ENCODE measurements at places on chromosomes 5 and 9.

- DNase-seq: no peak
These were observed 99.8 kb downstream of the PPP2R2B start for GRCh38 chr5:146778795-146779194.

GRCh38 chr5:17378346-17378997 lies 119.6 kb upstream of the TAF11L2 start:
- DNase-seq: no peak

- DNase-seq: no peak
These were observed 45.3 kb upstream of the DENND4C start for GRCh38 chr9:19185191-19185590.

DNA sequence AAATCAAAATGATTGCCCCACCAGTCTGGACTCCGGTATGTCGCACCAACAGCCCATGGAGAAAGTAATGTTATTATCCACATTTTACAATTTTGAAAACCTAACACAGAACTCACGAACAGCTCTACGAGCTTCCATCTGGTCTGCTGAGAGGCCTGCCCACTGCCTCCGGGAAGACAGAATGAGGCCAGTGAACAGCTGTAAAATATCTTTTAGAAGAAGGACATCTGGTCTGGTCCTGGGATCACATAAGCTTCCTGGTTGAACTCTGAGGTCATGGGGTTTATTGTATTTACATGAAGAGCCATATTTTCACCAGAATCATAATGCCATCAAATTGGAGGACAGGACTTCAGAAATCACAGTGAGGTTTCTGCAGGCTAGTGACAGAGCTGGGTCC lies 89.0 kb downstream of the FRMD3 start:
- DNase-seq: peak; percentile 36

GRCh38 chr9:129273136-129273895 lies 95.3 kb upstream of the IER5L start:
- no peak for DNase-seq

GRCh38 chr5:87733897-87734296 lies 321.2 kb upstream of the CCNH start:
- no peak for DNase-seq

- DNase-seq: peak; percentile 41
These were observed 530 bp downstream of the RAPGEF1 start for GRCh38 chr9:131739133-131739958.

- no peak for DNase-seq
These were observed 40.4 kb upstream of the F2RL2 start for GRCh38 chr5:76663573-76663972.

DNA sequence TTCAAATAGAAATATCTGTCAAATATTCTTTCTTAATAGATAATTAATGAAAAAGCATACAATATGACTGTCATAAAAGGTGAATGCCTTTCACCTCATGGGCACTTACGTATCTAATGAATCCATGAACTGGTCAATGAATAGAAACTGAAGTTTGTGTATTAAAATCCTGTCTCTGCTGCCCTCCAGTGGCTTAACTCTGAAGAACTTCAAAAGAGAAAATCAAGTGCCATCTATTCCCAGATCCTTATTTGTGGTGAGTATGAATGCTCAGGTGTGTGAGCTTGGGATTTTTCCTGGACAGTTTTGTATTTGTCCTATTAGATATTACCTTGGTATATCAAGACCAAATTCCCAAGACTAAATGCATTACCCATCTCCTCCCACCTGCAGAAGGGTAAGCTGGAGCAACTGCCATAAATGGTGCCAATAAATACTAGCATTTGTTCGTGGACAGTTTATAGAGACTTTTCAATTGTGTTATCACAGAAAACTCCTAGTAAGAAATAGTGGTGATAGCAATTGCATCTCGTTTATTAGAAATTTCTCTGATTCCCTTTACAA lies 44.0 kb upstream of the SVEP1 start:
- DNase-seq: no peak

DNA sequence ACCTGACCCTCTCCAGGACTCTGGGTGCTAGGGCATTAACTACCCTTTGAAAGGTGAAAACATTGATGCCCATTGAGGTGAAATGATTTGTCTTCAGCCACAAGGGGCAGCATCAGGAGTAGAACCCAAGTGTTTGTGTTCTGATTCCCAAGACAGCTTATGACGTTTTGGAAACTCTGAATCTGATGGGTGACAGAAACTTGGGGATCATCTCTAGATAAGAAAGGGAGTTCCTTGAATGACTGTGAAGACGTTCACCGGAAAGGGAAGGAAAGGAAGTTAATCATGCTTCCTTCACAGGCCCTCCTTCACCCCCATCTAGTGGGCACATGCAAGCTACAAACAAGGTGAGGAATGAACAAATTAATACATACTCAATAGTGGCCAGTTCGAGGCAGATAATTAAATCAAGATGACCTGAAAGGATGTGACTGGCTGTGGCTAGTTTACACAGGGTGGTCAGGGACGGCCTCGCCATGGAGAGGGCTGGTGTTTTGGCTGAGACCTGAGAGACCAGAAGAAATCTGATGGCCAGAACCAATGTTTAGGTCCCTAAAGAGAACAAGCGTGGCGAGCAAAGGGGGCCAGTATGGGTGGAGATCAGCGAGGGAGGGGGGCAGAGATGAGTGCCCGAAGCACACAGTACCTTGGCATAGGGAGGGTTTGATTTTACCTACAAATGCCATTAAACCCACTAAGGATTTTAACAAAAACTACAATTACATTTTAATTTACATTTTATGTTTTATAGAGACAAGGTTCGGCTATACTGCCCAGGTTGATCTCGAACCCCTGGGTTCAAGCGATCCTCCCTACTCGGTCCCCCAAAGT lies 937 bp upstream of the SLC26A2 start:
- no peak for DNase-seq

DNA sequence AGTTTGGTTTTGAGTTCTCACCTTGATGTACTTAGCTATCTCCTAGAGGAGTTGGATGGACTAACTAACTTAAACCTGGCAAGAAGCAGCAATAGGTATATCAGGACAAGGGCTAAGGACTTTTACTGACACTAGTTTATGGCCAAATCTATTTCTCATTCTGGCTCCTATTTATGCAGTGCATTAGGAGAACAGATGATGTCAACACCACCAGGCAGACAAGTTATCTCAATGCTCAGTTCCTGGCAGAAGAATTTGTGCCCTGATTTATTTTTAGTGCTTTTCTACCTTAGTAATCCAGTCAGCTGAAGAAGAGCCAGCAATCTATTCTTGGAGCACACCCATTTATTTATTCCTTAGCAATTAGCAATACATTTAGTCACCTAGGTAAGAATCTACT lies 30.7 kb upstream of the MYOT start:
- no peak for DNase-seq

GRCh38 chr5:142722896-142723295 lies 37.0 kb upstream of the FGF1 start:
- DNase-seq: no peak

DNA sequence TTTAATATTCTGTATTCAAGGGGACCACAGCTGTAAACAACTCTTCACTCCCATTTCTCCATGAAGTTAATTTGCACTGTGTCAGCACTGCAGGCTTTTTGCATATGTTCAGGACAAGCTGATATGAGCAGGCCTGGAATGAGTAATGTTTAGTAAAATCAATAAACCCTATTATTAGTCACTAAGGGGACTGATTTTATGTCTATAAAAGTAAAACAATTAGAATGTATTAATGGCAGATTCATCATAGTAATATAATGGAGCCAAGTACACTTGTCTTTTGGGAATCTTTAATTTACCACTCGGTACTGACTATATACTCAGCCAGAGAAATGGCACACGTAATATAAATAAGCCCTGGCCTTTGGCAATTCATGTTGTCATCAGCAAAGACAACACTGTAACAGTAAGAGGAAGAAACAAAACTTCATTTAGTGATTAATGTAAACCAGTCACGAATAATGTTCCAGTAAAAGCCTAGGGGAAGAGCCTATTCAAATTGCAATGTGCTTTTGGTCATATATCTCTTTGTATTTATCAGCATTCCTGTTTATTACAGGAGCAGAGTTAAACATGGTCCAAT lies 111.6 kb downstream of the ZNF608 start:
- DNase-seq: no peak

- no peak for DNase-seq
These were observed 20.7 kb upstream of the STARD4 start for GRCh38 chr5:111532886-111533582.

DNA sequence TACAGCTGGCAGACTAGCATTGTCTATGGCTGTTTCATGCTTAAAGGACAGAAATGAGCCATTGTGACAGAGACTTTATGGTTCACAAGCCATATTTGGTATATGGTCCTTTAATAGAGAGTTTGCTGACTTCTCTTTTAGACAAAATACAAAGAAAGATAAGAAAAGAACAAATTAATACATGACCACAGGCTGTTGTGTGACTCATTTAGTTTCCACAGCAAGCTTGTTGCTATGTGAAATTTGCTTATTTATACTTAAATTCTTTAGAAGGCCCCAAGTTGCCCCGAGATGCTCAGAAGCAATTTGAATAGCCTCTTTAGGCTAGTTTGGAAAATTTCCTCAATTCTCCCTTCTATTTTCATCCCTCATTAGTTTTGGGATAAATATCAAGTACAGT lies 315.3 kb upstream of the RPS23 start:
- DNase-seq: no peak

GRCh38 chr9:130175355-130175754 lies 3.2 kb downstream of the NCS1 start:
- DNase-seq: no peak

GRCh38 chr5:18113721-18114120 lies 479.5 kb downstream of the TAF11L14 start:
- DNase-seq: no peak

- DNase-seq: no peak
These were observed 156.3 kb downstream of the PLPPR1 start for GRCh38 chr9:101184813-101185278.

- no peak for DNase-seq
These were observed 18.4 kb downstream of the GADD45G start for GRCh38 chr9:89622933-89623861.

GRCh38 chr5:178469975-178470759 lies 120.0 kb downstream of the COL23A1 start:
- no peak for DNase-seq

GRCh38 chr9:16310278-16311110 lies 560.0 kb downstream of the BNC2 start:
- no peak for DNase-seq

GRCh38 chr9:134748591-134748990 lies 107.0 kb downstream of the COL5A1 start:
- DNase-seq: no peak

DNA sequence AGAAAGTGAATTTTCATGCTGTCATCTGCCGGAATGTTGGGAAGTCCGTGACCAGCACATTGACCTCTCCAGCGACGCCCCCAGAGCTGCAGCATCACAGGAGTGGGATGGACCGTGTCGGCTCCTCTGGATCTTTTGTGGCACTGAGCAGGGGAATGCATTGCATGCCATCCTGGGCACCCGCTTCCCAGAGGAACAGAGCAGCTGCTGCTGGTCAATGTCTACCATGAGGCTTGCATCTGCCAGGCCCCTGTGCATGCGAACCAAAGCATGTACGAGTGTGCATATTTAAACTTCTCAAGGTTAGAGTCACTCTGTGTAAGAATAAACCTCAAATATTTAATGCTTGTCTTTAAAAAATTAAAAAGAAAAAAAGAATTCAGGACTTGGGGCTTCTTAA lies 414.8 kb downstream of the GADD45G start:
- DNase-seq: no peak

DNA sequence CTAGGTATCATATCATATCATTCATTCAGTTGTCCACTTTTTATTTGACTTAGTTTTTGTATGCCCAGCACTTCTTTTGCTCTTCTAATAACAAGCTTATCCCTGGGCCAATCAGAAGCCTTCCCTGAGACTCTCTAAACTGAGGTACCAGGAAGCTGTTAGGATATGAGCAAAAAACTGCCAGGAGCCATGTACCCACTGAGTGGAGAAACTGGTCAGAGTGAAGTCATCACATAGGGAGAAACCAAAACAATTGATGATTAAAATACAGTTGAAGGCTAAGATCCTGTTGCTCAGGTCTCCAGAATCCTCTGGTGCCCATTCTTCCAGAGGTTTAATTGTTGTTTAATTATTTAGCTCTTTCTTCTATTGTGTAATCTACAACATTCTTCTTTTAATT lies 120.2 kb downstream of the KIAA0825 start:
- no peak for DNase-seq

GRCh38 chr5:665956-666711 lies 27.0 kb downstream of the TPPP start:
- no peak for DNase-seq

DNA sequence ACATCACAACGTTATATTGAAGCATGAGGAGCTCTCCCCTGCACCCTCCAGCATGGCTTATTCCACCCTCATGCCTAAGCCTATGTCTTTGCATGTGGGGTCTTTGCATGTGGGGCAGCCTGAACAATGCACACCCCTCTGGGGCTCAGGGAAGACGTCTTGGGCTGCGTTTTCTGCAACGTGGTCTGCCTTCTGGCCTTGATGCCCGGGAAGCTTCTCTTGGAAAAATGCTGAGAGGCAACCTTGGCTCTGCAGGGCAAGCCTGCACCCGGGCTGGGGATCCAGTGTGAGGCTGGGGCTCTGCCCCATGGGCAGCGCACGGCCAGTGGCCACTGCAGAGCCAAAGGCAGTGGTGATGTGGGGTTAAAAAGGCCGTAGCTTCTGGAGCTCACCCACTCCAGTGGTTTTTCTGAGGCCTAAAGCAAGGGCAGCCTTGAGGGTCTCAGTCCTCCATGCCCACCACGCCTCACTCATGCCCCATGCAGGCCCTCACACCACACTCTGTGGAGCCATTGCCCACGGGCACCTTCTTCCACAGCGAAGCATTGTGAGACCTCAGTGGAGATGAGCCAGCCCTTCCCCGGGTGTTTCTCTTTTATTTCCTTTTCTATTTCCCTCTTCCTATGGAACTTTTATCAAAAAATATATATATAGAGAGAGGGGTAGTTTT lies 112.2 kb downstream of the MRPL36 start:
- DNase-seq: no peak

DNA sequence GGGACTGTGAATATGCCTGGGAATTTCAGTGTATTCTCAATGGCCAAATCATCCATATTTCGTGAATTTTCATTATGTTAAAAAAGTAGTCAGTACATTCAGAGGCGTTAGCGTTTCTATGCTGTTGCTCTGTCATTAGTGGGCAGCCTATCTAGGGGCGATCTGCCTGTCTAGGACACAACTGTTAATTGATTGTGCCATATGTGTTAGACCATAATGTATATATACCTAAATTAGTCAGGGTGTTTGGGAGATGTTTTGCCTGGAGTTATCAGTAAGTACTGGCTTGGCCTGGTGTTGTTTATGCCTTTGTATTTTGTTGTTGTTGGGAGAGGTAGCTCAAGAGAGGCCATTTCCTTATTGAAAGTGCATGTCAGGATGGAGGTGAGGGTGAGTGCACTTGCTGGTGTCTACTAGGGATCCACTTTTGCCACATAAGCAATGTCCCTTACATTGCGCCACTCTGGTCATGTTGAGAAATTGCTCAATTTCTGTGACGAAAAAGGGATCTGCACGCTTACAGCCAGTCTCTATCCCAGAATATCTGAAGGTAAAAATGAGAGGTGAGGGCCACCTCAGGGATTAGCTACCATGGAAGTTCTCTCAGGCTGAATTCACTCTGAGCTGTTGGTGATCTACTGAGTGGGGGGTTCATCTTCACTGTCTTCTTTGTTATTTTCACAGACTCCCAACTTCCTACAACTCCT lies 123.3 kb downstream of the ST8SIA4 start:
- no peak for DNase-seq

Measured in left ventricle myocardium inferior (tissue), 1 donor.